ENCODE measurements at places on chromosomes 1 and 21. TPM values are rescaled to one million over a fixed set of nuclear protein-coding genes. Genes with fewer than 3 reads are reported as not detected.
A peak's percentile ranks its signal among the peaks of the same experiment; 100 is the strongest.

DNA sequence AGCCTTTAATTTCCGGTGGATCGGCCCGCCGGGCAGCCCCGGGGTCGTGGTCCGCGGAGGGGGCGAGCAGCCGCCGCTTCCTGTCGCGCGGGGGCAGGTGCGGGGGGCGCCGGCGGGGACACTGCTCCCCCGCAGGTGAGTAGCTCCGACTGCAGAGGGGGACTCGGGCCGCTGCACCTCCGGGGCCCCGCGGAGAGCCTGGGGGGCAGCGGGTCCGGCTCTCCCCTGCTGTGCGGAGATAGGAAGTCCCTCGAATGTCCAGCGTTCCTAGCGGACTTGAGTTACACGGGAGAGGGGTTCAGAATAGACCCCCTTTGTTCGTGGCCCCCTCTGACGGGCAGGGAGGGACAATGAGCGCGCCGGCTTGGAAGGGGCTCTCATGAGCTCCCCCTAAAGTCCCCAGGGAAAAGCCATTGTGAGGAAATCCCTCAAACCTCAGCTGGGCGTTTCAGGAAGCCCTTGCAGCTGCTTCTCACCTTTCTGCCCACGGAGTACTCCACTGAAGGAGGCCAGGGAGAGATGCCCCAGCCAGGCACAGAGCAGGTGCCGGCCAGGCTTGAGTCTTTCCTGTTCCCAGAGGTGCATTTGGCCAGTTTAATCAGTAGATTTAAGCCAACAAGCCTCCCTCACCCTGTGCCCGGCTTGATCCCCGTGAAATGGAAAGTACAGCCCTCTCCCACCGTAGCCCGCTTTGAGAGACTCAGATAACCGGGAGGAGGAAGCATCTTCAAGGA is 925 bp downstream of the PDE9A start:
- no peaks in the 10 kb centered on the region for H3K36me3 ChIP-seq
- peaks cover 41% of the 10 kb centered on the region for H3K27me3 ChIP-seq
- no peaks in the 10 kb centered on the region for H3K4me1 ChIP-seq
- DNase-seq, result no peak
- peak overlapping the region; percentile 5 for H3K4me3 ChIP-seq
- H3K27ac ChIP-seq, result no peak overlapping the region

MTARC1 gene
- 4.5 TPM for total RNA-seq

GRCh38 chr1:8640950-8641349 is 176.5 kb downstream of the RERE start:
- H3K4me1 ChIP-seq, result no peaks in the 10 kb centered on the region
- no peak overlapping the region for H3K4me3 ChIP-seq
- H3K27ac ChIP-seq, result no peak overlapping the region

ARHGEF16 gene
- 4.1 TPM for total RNA-seq

PIK3R3 gene
- 55.5 TPM for total RNA-seq

DNA sequence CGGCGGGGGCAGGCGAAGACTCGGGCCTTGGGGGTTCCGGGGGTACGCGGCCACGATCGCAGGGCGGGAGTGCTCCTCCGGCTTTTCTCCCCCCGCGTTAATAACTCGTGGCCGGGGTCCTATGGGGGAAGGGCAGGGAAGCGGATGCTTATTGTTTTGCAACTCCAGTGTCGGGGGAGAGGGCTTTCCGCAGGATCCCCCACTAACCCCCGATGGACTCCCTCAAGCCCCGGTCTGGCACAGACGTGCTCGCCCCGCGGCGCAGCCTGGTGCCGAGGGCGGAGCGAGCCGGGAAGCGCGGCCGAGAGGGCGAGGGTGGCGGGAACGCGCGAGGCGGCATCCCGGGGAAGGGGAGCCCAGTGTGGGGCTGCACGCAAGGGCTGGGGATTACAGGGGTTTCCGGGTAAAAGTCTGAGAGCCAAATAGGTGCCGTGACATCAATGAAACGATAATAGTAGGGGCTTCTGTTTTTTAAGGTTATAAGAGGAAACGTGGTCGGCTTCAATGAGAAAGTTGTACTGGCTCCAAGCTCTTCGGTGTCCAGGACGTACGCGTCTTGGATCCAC is 772 bp downstream of the UCK2 start:
- peaks cover 11% of the 10 kb centered on the region for H3K4me1 ChIP-seq
- H3K27ac ChIP-seq, result peak overlapping the region; percentile 82
- H3K4me3 ChIP-seq, result peak overlapping the region; percentile 86
- DNase-seq, result peak; percentile 10
- H3K27me3 ChIP-seq, result no peaks in the 10 kb centered on the region
- no peaks in the 10 kb centered on the region for H3K36me3 ChIP-seq

GRCh38 chr1:112697781-112698201 is 9.1 kb downstream of the RHOC start:
- H3K36me3 ChIP-seq, result peaks cover 29% of the 10 kb centered on the region
- DNase-seq, result no peak
- H3K4me3 ChIP-seq, result no peak overlapping the region
- H3K27ac ChIP-seq, result no peak overlapping the region

- H3K36me3 ChIP-seq, result no peaks in the 10 kb centered on the region
- H3K27ac ChIP-seq, result no peak overlapping the region
- H3K27me3 ChIP-seq, result peaks cover 24% of the 10 kb centered on the region
- H3K4me1 ChIP-seq, result no peaks in the 10 kb centered on the region
Observed at GRCh38 chr1:110255392-110255787, 45.3 kb downstream of the KCNC4 start.

RIMKLA gene
- total RNA-seq, result 0.12 TPM

PRDM16 gene
- total RNA-seq, result 1.5 TPM

DNA sequence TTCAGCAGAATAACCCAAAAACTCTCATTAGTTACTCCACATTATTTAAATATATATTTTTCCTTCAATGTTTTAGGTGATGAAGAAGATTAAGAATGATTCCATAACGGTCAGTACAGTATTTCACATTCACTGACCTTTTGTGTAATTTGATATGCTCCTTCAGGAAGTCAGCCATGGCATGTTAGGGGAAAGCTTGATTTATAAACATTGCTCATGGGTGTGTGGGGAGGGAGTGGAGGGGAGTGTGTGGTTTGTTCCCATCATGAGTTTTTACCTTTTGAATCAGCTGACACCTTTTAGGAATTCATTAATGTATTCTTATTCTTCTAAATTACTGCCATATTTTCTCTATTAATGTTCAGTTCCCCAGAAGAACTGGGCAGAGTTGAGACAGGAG is 240.2 kb downstream of the ATG4C start:
- no peaks in the 10 kb centered on the region for H3K4me1 ChIP-seq
- no peak overlapping the region for H3K4me3 ChIP-seq

LDLRAD1 gene
- total RNA-seq, result not detected

GRCh38 chr1:201626629-201627275 is 87.8 kb downstream of the NAV1 start:
- H3K27ac ChIP-seq, result peak overlapping the region; percentile 11
- no peak overlapping the region for H3K4me3 ChIP-seq
- no peak for DNase-seq
- no peaks in the 10 kb centered on the region for H3K27me3 ChIP-seq
- peaks cover 35% of the 10 kb centered on the region for H3K4me1 ChIP-seq
- peaks cover 18% of the 10 kb centered on the region for H3K36me3 ChIP-seq

OR2T2 gene
- not detected for total RNA-seq

IVL gene
- total RNA-seq, result 0.16 TPM

LCE1A gene
- total RNA-seq, result not detected

DNA sequence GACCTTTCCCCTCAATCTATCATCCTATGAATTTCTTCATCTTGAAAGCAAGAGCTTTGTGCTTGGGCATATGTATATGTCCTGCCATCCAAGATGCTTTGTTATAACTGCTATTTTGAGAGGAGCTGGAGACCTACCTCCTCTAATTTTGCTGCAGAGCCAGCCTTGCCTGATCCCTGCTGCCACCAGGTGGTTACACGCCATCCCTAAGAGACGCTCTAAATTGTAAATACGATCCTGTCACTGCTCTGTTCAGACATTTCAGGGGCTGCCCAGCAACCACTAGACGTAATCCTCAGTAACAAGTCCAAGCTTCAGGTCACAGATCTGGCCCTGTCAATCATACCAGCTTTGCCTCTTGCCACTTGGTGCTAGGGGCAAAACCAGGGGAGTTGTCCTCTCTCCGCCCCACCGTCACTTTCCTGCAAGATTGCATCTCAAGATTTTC is 32.9 kb downstream of the GPA33 start:
- H3K27ac ChIP-seq, result no peak overlapping the region
- peaks cover 5% of the 10 kb centered on the region for H3K4me1 ChIP-seq
- DNase-seq, result peak; percentile 18

SLAMF9 gene
- total RNA-seq, result 0.43 TPM

DNA sequence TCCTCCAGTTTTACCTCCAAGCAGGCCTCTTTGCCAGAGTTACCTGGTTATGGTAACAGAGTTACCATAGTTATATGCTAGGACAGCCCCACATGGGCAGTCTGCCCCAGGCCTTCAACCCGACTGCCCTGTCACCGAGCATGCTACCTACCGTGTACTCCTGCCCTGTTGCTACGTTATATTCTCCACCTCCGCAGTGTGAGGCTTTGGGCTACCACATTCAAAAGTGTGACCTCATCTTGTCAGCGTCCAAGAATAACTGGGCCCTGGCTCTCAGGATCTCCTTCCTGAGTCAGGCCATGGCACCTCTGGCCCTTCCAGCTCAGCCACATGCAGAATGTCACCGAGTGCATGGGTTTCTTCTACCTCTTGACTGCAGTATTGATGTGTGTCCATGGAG is 8.9 kb downstream of the MAPKAPK2 start:
- no peaks in the 10 kb centered on the region for H3K27me3 ChIP-seq
- H3K36me3 ChIP-seq, result no peaks in the 10 kb centered on the region
- peaks cover 34% of the 10 kb centered on the region for H3K4me1 ChIP-seq
- H3K27ac ChIP-seq, result peak overlapping the region; percentile 86
- DNase-seq, result peak; percentile 84
- peak overlapping the region; percentile 37 for H3K4me3 ChIP-seq

GRCh38 chr1:6185151-6185550 is 5.0 kb upstream of the CHD5 start:
- no peak overlapping the region for H3K4me3 ChIP-seq
- peaks cover 11% of the 10 kb centered on the region for H3K36me3 ChIP-seq
- peaks cover 11% of the 10 kb centered on the region for H3K4me1 ChIP-seq

- H3K4me3 ChIP-seq, result no peak overlapping the region
- H3K27ac ChIP-seq, result no peak overlapping the region
- H3K27me3 ChIP-seq, result no peaks in the 10 kb centered on the region
- H3K36me3 ChIP-seq, result no peaks in the 10 kb centered on the region
Observed at GRCh38 chr21:27426196-27426595, 459.3 kb upstream of the ADAMTS5 start.

DESI2 gene
- total RNA-seq, result 49.1 TPM

CFHR2 gene
- total RNA-seq, result not detected

- H3K4me3 ChIP-seq, result no peak overlapping the region
- DNase-seq, result no peak
- no peak overlapping the region for H3K27ac ChIP-seq
- H3K27me3 ChIP-seq, result peaks cover 14% of the 10 kb centered on the region
Observed at GRCh38 chr1:228041316-228041715, 34.5 kb downstream of the WNT3A start.

DNA sequence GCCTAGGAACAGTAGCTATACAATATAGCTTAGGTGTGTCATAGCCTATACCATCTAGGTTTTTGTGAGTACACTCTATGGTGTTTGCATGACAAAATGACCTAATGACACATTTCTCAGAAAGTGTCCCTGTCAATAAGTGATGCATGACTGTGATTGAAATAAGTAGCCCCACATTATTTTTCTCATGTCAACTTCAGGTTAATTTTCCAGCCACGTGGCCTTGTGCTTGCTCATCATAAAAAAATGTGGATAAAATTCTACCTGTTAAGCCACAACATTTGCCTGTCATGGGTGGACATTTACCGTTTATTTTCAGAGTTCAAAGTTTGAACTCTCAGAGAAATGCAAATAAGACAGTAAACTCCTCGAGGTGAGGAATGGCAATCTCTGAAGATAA is 5.5 kb downstream of the DISC1 start:
- DNase-seq, result no peak
- no peak overlapping the region for H3K4me3 ChIP-seq
- H3K27me3 ChIP-seq, result no peaks in the 10 kb centered on the region
- H3K27ac ChIP-seq, result no peak overlapping the region
- H3K36me3 ChIP-seq, result no peaks in the 10 kb centered on the region

GRCh38 chr1:157978586-157979403 is 14.7 kb upstream of the KIRREL1 start:
- no peak overlapping the region for H3K27ac ChIP-seq
- DNase-seq, result no peak
- H3K4me3 ChIP-seq, result no peak overlapping the region
- H3K4me1 ChIP-seq, result peaks cover 2% of the 10 kb centered on the region
- H3K36me3 ChIP-seq, result no peaks in the 10 kb centered on the region

- no peak overlapping the region for H3K4me3 ChIP-seq
- no peak overlapping the region for H3K27ac ChIP-seq
- no peaks in the 10 kb centered on the region for H3K36me3 ChIP-seq
- peak; percentile 85 for DNase-seq
- H3K27me3 ChIP-seq, result peaks cover 2% of the 10 kb centered on the region
Observed at GRCh38 chr1:15158506-15159165, 5.1 kb downstream of the TMEM51 start.

KIRREL1 gene
- total RNA-seq, result 231 TPM

- no peaks in the 10 kb centered on the region for H3K36me3 ChIP-seq
- H3K4me1 ChIP-seq, result no peaks in the 10 kb centered on the region
- no peaks in the 10 kb centered on the region for H3K27me3 ChIP-seq
- no peak overlapping the region for H3K27ac ChIP-seq
Observed at GRCh38 chr1:217010253-217010652, 287.0 kb upstream of the ESRRG start.

- H3K4me1 ChIP-seq, result no peaks in the 10 kb centered on the region
- H3K4me3 ChIP-seq, result no peak overlapping the region
- DNase-seq, result no peak
- no peak overlapping the region for H3K27ac ChIP-seq
Observed at GRCh38 chr1:232059726-232060374, 433.3 kb downstream of the DISC1 start.

DNA sequence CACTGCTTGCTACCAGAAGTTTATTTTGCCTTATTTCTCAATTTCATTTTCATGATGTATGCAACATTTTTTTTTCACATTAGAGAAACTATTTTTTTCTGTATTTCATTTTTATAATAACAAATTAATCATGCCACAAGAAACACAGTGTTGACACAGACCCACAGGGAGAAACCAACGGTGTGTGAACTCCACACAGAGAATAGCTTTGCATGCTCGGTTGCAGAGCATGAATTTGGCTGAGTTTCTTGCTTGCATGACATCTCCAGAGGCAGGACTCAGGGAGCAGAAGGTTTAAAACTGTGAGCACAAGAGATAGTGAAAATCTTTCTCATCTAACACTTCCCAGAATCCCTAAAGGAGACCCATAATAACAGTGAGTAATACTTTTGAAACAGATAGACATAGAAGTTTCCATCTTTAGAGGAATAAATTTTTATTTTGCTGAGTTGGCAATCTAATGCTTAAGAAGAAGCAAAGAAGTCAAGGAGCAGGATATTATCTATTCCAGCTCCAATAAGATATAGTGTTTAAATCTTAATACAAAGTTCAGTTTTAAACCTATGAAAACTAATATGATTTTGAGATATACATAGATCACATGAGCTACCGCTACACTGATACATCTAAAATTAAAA is 890.9 kb downstream of the MRPL39 start:
- H3K4me1 ChIP-seq, result no peaks in the 10 kb centered on the region
- no peak overlapping the region for H3K27ac ChIP-seq
- no peak overlapping the region for H3K4me3 ChIP-seq
- DNase-seq, result no peak
- no peaks in the 10 kb centered on the region for H3K36me3 ChIP-seq
